ENCODE measurements at places on chromosomes 7 and 10. TPM values are rescaled to one million over a fixed set of nuclear protein-coding genes. Genes with fewer than 3 reads are reported as not detected.
A peak's percentile ranks its signal among the peaks of the same experiment; 100 is the strongest.

The TACR2 gene
- 0.36 TPM for total RNA-seq

The GPR85 gene
- total RNA-seq, result 7.2 TPM

The WNT8B gene
- not detected for total RNA-seq

GRCh38 chr10:52287866-52288265, 26.2 kb upstream of the DKK1 start:
- no peak for DNase-seq

- no peak for DNase-seq
Measured at GRCh38 chr7:56063500-56063881, 595 bp upstream of the SUMF2 start.

GRCh38 chr10:23171232-23171876, 20.8 kb upstream of the PTF1A start:
- peak; percentile 84 for DNase-seq

- DNase-seq, result no peak
Measured at GRCh38 chr7:142362349-142362748, 104.5 kb upstream of the PRSS58 start.

DNA sequence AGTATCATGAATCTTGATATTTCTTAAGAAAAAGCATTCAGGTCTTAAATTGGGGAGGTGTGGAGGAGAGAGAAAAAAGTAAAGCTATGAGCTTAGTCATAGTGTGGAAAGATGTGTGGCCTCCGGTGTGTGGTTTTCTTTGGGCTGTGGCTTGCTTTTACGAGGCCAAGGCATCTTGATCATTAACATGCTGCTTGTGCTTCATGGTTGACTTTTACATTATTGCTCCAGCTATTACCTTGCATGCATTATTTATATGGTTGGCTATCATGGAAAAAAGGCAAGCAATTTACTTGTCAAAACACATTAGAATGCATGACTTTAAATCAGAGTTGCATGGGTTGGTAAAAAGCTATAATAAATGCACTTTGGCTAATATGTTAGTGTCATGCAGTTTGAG, 300.7 kb upstream of the ADARB2 start:
- DNase-seq, result no peak
